Stimulated activated CD4-positive, alpha-beta T cell treated with anti-CD3 and anti-CD28 coated beads, Interleukin-12 subunit alpha, Interleukin-12 subunit beta, amount 100 ng/mL, for 48 hours (primary cell): ENCODE measurements at places on chromosomes 4 and X.

- DNase-seq: no peak
Measured at GRCh38 chr4:175263537-175263936, 345.4 kb downstream of the ADAM29 start.

GRCh38 chrX:43581167-43581566, 74.9 kb upstream of the MAOA start:
- DNase-seq: no peak

DNA sequence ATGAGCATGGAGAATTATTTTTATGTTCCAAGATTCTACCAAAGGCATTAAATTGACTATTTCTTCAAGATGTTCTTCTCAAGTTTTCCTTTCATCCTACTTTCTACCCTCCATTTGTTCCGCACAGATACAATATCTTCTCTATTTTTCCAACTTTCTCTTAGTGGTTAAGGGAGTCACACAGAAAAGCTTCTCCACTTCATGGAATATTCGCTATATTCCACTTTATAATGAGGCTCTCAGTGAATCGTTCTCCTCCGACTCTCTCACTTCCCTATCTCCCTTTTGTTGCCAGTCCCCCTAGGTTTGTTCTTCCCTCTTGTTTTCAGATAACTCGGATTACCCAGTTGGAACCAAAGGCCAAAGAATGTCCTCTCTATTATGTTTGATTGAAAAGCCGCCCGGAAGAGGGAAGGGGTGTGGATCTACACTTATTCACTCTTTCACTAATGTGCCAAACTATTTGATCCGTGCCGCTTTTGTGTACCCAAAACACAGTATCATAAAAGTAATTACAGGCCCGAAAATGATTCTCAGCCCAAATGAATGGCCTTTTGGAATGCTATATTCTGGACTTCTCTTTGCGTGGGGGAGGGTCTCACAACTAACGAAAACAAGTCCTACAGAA, 1.2 kb downstream of the SH3D19 start:
- DNase-seq: no peak

DNA sequence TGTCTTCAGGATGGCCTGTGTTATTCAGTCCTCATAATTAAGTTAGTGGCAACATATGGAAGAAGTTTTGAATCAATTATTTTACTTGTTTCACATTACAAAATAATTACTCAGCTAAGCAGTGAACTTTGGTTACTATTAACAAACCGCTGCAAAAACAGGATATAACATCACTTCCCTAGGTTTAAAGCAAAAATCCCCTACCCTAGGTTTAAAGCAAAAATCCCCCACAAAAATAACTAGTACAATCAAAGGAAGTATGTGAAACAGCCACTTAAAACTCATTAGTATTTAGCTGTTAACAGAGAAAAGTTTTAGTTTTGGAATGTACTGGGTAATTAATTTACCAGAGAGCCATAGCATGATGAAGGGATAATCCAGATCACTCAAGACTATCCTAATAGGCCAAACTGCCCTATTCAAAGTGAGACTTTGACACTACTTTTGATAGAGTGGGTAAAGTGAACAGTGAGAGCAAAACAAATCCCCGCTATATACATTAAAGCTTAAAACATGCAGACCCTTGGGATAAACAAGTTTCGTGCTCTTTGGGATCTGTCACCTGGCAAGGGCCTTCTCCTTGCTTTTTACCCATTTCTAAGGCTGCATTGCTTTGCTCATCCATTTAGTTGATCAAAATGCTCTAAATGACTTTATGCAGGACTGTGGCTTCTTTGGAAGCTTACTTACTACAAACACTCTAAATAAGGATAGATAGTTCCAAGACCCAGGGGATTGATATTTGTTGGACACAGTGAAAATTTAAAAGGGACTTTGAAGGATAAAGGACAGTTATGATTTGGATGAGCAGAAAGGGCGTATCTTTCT, 36.4 kb upstream of the GPR174 start:
- no peak for DNase-seq

GRCh38 chr4:20151436-20151835, 100.3 kb upstream of the SLIT2 start:
- DNase-seq: no peak

- no peak for DNase-seq
Measured at GRCh38 chr4:106080376-106080775, 185.1 kb downstream of the NPNT start.

GRCh38 chr4:87934973-87935372, 40.5 kb upstream of the SPP1 start:
- DNase-seq: no peak

GRCh38 chrX:56794404-56795230, 65.6 kb downstream of the NBDY start:
- no peak for DNase-seq

GRCh38 chrX:133852837-133853356, 132.5 kb downstream of the GPC3 start:
- no peak for DNase-seq

DNA sequence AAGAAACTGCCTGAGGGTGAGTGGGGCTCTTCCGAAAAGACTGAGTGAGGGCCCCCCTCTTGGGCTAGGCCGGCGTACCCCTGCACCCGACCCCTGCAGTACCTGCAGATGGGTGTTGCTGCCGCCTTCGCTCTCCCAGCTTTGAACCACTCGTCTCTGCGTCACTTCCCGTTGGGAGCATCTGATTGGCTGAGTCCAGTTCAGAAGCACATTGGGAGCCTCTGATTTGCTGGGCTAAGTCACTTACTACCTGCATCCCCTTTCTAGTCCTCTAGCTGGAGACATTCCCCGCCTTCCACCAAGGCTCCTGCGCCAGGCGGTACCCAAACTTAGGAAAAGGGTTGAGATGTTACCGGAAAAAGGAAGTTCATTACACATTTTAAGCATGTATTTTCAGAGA, 20.4 kb upstream of the WWC2 start:
- no peak for DNase-seq

DNA sequence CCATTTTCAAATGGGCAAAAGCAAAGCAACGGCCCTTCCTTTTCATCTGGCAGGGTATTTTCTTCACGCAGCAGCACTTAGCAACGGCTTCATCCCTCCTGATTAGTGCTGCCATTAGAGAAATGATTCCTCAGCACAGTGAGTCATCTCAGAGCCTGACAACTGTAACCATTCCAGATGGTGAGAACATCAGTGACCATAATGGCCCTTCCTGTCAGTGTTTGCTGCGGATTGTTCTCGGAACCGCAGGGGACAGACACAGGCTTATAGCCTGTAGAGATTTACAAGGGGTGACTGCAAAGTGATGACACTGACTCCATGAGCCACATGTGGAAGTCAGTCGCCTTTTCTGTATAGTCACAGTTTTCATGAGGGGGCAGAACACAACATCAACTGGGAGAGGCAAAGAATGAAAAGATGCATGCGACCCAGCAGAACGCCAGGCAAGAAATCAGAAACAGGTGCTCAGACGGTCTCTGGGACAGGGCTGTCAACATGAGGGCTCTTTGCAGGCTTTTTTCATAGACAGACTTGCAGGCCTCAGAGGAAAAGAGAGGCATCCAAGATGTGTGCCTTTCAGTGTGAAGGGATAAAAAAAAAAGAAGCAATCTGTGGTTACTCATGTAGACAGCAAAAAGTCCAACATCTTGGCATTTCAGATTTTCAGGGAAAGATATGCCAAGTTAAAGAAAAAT, 69.9 kb upstream of the FBXW7 start:
- DNase-seq: no peak

DNA sequence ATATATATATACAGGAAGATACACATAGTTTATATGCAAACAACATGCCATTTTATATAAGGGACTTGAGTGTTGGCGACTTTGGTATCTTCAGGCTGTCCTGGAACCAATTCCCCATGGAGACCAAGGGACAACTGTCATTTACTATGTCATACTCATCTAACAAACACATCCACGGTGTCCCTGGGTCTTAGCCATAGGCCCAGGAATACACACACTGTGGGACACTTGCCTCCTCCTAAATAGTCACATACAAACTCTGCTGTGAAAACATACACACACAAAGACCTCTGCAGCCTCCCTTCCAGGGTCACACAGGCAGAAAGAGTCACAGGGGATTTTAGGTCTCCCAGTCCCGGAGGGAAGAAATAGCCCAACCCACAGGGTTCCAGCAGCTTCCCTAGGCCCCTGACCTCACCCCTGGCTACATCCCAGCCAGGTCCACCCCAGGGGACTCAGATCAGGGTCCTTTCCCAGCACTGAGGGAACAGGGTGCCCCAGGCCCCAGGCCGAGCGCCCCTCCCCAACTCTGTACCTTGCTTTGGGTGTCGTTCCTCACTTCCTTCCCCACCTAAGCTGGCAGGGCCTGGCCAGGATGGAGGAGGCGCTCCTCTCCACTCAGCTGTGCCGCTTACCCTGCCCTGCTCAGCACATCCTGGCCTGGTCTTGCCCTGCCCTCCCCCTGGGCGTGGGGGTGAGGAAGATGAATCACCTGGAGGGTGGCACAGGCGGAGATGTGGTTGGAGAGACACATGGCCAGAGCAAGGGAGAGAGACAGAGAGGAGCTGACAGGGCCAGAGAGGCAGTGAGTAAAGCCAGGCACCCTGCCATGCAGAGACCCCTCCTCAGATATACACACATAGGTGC, 21.8 kb downstream of the FGD1 start:
- DNase-seq: no peak

- DNase-seq: no peak
Measured at GRCh38 chr4:122827879-122828601, 1.4 kb downstream of the FGF2 start.

DNA sequence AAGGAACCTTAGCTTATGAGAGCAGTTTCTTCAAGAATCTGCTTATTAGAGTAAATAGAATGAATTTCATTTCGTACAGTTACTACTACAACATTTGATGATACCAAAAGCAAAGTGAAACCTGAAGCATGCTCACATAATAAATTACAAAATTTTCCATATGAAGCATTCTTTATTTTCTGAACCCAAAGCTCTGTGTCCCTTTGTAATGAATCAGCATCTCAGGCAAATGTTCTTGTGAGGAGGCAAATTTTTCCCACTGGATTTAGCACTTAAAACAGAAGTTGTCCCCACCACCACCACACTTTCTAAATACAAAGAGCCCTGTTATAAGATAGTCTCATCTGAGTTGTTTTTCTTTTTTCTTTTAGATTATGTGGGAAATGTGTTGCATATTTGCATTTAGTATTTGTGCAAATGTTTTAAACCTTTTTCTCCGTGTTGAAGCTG, 70.7 kb upstream of the NFKB1 start:
- no peak for DNase-seq

DNA sequence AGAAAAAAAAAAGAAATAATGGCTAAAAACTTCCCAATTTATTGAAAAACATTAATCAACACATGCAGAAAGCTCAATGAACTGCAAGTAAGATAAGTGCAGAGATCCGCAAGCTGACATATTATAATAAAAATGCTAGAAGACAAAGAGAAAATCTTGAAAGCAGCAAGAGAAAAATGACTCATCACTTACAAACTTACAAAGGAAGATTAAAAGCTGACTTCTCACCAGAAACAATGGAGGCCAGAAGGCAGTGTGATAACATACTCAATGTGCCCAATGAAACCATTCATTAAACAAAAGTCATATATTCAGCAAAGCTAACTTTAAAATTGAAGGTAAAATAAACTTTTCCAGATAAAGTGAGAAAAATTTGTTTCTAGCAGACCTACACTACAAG, 7.3 kb upstream of the BRWD3 start:
- DNase-seq: no peak
